ENCODE measurements at places on chromosomes 1 and 21. TPM values are rescaled to one million over a fixed set of nuclear protein-coding genes. Genes with fewer than 3 reads are reported as not detected.

The DDX20 gene
- 168 TPM for total RNA-seq

The OPRD1 gene
- total RNA-seq = 0.63 TPM

The G0S2 gene
- total RNA-seq = 73.5 TPM

The SPRR2E gene
- not detected for total RNA-seq

The CLCNKB gene
- 4.2 TPM for total RNA-seq

All from testis (tissue), 5 donors.